Stimulated activated CD8-positive, alpha-beta memory T cell treated with anti-CD3 and anti-CD28 coated beads, Interleukin-4, amount 100 ng/mL, for 24 hours (primary cell): ENCODE measurements at places on chromosomes 16 and 17.
A peak's percentile ranks its signal among the peaks of the same experiment; 100 is the strongest.

DNA sequence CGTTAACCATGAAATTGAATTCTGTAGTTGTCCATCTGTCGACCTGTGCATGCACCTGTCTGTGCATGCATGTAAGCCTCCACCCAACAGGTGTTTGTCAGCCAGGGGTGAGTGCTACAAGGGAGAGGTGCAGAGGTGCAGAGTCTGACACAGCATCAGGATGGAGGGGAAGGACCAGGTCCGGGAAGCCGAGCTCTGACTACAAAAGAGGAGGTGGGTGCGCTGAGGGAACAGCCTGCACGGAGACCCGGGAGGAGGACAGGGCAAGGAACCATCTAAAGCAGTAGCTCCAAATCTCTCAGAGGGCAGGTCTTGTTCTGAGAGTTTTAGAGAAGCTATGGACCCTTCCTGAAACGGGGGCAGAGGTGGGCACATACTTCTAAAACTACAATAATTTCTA, 54.1 kb downstream of the B9D1 start:
- no peak for DNase-seq

- DNase-seq, result no peak
These were observed 4.5 kb upstream of the ORAI3 start for GRCh38 chr16:30944352-30944751.

DNA sequence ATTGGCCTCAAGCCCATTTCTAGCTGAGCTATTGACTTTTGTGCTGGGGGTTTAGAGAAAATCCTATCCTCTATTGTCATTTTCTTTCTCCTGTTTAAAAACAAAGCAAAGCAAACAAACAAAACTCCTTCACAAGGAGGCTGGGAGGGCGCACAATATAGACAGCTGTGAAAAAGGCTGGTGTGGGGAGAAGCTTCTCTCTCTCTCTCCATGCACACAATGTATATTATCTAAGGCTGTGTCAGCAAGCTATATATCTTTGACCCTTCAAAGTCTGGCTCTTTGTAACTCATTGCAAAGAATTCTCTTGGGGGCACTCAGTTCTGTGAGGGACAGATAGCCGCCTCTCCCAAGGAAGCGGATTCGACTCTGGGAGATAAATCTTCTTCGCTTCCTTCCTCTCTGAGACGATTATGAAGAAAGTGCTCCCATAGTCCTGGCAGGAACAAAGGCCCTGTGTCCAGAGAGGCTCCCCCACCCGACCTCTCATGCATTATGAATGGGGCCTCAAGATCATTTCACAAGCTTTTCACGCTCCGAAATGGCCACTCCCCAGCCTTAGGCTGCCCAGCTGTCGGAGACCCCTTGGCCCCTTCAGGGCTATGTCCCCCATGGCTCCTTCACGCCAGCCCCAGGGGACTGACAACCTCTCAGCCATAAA, 33.2 kb upstream of the MEAK7 start:
- DNase-seq, result no peak

DNA sequence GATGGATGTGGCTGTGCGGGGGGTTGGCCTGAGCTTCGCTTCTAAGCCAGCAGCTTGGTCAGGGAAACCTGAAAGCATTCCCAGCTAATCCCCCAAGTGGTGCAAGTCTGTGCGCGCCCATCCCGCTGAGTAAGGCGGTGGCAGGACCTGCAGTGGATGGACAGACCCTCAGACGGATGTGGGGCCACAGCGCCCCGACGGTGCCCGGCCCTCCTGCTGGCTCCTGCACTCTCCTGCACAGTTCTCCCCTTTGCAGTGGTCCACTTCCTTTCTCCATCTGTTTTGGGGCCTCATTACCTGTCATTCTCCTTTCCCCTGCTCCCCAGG, 2.3 kb downstream of the ATP2A1 start:
- no peak for DNase-seq

- DNase-seq, result no peak
These were observed 85.2 kb downstream of the SMG6 start for GRCh38 chr17:2218426-2218825.

GRCh38 chr17:31596382-31597323, 205.2 kb downstream of the RAB11FIP4 start:
- no peak for DNase-seq

DNA sequence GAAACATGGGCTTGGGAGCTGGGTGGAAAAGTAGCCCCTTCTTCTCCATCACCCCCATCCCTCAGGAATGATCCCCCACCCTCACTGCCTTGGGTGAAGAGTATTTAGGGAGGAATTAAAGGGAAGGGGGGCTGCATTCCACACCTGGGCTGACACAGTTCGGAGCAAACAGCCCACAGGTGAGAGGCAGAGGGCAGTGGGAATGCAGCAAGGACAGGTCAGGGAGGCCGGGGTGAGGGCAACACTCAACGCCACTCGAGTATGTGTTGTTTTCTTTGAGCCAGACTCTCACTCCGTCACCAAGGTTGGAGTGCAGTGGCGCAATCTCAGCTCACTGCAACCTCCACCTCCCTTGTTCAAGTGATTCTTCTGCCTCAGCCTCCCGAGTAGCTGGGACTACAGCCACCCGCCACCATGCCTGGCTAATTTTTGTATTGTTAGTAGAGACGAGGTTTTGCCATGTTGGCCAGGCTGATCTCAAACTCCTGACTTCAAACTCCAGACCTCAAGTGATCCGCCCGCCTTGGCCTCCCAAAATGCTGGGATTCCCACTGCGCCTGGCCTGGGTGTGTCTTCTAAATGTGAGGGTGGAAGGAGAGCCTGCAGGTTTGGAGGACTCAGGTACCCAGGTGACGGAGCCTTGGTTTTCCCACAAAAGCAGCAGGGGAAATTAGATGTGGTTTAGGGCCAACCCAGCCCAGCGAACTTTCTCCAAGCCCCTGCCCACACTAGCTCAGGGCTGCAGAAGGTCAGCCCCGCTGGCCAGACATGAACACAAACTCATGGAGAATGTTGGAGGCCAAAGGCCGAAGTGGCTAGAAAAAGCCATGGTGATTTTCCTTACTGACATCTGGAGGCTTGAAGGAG, 21.2 kb upstream of the ITGA3 start:
- DNase-seq, result no peak

GRCh38 chr17:54348234-54348633, 525.5 kb downstream of the KIF2B start:
- no peak for DNase-seq

DNA sequence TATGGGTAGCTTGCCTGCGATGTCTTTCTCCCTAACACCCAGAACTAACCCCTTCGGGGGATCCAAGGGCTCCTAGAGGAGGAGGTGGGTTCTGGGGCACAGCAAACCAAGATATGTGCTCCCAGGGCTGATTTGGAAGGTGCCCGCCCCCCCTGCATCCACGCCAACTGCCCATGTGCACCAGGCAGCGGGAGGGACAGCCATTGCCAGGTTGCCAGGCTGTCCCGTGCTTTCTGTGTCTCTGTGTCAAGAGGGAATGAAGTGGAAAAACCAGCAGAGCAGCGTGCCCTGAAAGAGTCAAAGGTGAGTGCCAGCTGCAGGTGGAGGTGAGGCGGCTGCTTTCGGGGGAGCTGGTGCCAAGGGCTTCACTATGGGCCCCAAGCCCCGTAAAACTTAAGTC, 6.4 kb downstream of the TEKT5 start:
- DNase-seq, result no peak

DNA sequence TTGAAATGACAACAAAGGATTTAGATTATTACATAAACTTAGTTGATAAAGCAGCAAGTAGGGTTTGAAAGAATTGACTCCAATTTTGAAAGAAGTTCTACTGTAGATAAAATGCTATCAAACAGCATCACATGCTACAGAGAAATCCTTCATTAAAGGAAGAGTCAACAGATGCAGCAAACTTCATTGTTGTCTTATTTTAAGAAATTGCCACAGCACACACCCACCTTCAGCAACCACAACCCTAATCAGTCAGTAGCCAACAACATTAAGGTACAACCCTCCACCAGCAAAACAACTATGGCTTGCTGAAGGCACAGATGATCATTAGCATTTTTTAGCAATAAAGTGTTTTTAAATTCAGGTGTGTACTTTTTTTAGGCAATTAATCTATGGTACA, 75.1 kb upstream of the NSRP1 start:
- DNase-seq, result no peak

DNA sequence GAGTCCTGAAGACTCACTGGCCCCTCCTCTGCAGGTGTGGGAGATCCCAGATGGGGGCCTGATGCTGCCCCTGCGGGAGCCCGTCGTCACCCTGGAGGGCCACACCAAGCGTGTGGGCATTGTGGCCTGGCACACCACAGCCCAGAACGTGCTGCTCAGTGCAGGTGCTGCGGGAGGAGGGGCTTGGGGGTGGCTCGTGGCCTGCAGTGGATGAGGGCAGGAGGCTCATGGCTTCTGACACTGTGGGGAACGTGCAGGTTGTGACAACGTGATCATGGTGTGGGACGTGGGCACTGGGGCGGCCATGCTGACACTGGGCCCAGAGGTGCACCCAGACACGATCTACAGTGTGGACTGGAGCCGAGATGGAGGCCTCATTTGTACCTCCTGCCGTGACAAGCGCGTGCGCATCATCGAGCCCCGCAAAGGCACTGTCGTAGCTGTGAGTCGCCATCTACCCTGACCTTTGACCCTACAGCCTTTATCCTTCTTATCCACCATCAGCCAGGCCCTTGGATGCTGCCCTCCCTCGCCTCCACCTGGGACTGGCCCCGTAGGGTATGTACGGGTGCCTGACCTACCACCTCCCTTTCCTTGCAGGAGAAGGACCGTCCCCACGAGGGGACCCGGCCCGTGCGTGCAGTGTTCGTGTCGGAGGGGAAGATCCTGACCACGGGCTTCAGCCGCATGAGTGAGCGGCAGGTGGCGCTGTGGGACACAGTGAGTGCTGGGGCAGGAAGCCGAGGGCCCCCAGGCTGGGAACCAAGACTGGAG, 3.6 kb downstream of the CORO1A start:
- DNase-seq, result peak; percentile 81

GRCh38 chr16:73432850-73433730, 385.2 kb upstream of the ZFHX3 start:
- DNase-seq, result no peak
